C1 segment of cervical spinal cord (tissue), 14 donors: ENCODE measurements at places on chromosomes 7 and 10.

DNA sequence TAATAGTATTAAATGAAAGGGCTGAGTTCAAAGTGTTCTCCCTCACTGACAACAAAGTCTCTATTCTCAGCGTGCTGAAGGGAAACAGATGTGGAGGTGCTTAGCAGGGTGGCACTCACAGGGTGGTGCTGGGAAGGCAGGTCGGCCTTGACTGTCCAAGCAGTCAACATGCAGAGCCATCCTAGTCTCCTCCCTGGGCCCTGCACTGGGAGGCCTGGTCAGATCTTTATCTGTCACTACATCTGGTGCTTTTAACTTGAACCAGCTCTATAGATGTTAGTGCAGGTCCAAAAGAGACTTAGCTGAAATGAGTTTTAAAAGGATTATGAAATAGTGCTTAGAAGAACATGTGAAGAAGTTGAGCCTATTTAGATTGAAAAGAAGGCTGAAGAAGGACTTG, 82.1 kb downstream of the AVL9 start:
- no peak for DNase-seq

GRCh38 chr7:158289761-158290523, 297.7 kb downstream of the PTPRN2 start:
- DNase-seq: no peak

DNA sequence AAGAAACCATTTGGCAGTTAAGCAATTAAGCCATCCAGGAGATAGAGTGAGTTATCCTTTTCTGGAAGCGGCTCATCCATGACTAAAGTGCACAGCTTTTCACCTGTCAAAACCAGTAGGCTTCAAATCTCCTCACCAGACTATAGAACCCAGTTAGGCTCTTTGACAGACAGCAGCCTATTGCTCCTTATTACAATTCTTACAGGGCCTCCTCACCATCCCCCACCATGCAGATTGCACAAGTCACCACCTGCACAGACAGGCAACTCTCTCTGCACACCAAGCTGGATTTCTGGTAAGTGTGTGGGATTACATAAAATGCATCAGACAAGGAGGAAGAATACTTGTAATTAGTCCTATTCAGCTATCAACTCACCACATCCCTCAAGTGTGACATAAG, 301.6 kb downstream of the SNX13 start:
- no peak for DNase-seq

GRCh38 chr10:80172896-80173295, 32.4 kb downstream of the ANXA11 start:
- DNase-seq: no peak

DNA sequence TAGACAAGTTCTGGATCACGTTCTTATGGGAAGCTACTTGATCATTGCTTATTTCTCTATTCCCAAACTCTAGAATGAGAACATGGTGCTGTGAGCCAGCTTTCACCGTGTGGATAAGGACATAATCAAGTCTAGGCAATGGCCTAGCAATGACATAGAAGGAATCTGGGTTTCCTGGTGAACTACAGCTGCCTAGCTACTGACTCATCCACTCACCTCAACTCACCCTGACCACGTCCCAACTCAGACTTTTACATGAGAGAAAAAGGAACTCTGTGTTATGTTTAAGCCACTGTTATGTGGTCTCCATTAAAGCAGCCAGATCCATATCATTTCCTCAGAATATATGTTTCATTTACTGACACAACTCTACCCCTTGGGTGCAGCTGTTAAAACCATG, 18.8 kb upstream of the MET start:
- DNase-seq: no peak

GRCh38 chr7:14381306-14381705, 391.8 kb upstream of the ETV1 start:
- no peak for DNase-seq

DNA sequence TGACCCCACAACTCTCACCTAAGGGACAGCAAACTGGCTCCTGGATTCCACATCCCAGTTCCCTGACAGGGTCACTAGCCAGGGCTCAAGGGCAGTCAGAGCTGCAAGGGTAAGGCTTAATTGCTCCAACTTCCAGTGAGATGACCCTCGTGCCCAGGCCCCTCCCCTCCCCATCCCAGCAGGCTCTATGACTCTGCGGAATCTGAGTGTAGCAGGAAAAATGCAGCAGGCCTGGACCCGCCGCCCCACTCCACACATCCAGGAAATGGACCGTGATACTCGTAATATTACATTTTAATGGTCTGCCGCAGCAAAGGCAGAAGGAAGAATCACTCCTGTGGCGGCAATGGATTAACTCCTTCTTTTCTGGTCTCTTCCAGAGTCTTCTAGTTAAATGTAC, 91.7 kb upstream of the CHST15 start:
- DNase-seq: no peak

GRCh38 chr10:131820626-131821025, 80.2 kb upstream of the PPP2R2D start:
- no peak for DNase-seq

- no peak for DNase-seq
Observed at GRCh38 chr7:96649981-96650380, 59.7 kb downstream of the SEM1 start.

GRCh38 chr7:2541291-2542010, 13.9 kb downstream of the BRAT1 start:
- DNase-seq: no peak

DNA sequence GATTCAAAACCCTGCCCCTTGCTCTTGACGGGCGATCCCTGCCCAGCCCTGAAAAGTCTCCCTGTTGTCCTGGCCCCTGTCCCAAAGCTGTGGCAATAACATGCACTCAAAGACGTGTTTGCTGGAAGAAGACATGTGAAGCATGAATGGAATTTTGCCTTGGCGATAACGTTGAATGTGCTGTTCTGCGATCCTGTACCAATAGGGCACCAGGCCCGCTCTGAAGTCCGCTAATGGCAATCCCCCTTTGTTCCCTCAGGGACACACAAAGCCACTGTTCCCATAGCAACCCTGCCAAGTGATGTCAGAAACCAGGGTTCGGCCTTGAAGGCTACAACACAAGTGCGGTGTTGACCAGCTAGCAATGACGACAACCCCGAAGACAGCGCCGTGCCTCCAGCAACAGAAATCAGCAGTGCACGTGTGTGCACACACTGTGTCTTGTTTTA, 284.6 kb downstream of the KLF6 start:
- no peak for DNase-seq

- DNase-seq: no peak
Observed at GRCh38 chr7:1645476-1645875, 24.6 kb upstream of the ELFN1 start.

DNA sequence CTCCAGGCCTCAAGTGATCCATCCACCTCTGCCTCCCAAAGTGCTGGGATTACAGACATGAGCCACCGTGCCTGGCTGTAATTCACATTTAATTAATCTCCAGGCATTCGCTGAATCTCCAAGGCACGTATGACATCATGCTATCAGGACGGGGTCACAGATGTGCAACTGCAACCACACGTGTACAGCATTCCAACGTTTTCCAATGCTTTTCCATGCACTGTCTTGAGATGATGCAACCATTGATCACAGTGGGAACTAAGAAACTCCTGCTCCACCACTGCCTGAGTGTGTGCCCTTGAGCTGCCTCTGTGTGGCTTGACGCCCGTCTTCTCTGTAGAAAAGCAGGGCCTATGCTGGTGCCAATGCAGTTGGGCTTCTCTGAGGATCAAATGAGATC, 119.8 kb upstream of the LYZL2 start:
- no peak for DNase-seq

DNA sequence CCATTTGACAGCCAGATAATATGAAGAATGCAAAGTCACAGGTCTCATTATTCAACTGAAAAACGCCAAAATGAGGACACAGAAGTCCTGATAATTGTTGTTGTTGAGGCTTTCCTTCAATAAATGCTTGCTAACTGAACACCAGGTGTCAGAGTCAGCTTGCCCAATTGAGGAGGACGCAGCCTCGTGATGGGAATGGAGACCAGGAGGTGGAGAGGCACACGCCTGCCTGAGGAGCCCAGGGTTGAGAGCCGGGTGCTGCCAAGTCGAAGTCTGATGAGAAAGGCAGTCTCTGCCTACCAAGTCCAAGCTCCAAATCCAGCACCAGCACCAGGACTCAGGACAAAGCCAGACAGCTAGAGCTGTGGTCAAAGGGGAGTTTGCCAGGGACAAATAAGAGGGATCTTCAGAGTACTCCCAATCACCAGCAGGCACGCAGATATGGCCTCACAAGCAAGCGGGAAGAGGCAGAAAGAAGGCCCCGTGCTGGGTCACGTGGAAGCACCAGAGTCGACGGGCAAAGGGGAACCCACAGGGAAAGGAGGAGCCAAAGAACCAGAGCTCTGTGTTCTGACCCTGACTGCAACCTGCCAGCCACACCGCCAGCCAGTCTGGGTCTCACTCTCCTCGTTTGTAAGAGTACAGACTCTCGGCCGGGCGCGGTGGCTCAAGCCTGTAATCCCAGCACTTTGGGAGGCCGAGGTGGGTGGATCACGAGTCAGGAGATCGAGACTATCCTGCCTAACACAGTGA, 47.6 kb downstream of the VOPP1 start:
- DNase-seq: no peak

- DNase-seq: no peak
Observed at GRCh38 chr10:121942749-121943416, 15.1 kb upstream of the ATE1 start.

DNA sequence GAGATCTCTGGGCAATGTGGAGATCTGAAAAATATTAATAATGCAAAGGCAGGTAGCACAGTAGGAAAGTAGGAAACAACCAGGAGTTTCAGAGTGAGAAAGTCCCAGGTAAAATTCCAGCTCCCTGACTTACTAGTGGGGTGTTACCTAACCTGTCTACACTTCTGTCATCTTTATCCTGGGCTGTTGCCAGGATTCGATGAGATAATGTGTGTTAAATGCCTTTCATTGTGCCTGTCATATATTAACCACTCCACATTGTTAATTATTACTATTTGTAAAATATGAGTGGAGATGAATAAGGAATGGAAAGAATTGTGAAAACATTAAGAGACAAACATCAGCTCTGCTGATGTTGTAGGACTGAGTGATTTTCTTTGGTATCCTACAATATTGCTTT, 50.0 kb upstream of the FRMD4A start:
- DNase-seq: no peak

DNA sequence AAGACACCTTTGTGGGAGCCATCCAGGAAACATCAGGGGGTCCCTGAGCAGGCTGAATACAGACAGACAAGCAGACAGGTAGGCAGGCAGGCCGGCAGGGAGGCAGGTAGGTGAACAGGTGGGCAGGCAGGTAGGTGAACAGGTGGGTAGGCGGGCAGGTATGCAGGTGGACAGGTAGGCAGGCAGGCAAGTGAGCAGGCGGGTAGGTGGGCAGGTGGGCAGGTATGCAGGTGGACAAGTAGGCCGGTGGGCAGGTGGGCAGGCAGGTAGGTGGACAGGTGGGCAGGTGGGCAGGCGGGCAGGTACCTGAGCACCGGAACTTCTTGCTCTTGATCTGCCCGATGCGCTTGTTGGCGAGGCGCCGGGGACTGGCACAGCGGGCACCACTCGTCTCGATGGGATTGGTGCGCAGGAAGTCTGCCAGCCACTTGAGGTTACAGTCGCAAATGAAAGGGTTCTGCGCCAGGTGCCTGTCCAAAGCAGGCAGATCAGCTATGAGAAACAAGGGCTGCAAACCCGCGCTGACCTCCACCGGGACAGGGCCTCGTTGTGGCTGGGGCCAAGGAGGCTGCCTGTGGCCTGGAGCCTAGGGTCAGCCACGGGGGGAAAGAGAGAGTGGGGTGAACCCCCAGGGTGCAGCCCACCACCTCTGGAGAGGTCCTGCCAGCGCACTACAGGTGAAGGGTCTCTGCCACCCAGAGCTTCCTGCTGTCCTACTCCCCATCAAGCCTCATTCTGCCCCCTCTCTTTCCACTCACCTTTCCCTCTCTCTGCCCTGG, 136.9 kb downstream of the SLIT1 start:
- no peak for DNase-seq

- no peak for DNase-seq
Observed at GRCh38 chr7:142714375-142714774, 34.9 kb upstream of the PRSS1 start.

DNA sequence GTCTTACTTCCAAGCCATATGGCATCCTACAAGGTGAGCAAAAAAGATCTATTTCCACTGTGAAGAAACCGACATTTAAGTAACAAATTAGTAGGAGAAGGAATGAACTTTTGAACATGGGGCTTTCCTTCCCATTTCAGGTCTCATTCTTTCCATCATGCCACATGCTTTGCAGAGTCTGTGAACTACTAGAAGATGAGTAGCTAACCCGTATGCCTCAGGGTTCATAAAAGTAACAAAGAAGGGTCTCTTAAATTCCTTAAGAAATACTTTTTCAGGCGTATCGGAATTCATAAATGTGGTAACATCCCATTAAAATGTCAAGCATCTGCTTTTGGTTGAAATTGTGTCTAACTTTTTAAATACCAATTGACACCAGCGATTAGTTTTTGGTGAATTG, 81.3 kb upstream of the TNS3 start:
- DNase-seq: no peak

DNA sequence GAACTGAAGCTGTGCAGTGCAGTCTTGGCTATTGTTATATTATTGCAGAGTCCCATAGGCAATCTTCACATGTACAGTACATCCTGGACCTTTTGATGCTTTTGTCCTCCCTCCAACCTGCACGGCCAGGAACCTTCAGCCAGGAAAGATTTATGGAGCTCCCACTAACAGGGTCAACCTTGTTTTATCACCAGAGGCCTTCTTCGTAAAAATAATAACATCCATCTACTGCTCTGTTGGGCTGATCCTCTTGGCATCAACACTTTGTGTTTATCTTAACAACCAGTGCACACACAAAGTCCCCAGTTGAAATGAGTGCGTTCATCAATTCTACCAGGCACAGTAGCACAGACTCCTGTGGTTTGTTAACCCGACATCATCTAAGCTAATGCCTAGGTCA, 72.4 kb downstream of the AGMO start:
- DNase-seq: no peak

DNA sequence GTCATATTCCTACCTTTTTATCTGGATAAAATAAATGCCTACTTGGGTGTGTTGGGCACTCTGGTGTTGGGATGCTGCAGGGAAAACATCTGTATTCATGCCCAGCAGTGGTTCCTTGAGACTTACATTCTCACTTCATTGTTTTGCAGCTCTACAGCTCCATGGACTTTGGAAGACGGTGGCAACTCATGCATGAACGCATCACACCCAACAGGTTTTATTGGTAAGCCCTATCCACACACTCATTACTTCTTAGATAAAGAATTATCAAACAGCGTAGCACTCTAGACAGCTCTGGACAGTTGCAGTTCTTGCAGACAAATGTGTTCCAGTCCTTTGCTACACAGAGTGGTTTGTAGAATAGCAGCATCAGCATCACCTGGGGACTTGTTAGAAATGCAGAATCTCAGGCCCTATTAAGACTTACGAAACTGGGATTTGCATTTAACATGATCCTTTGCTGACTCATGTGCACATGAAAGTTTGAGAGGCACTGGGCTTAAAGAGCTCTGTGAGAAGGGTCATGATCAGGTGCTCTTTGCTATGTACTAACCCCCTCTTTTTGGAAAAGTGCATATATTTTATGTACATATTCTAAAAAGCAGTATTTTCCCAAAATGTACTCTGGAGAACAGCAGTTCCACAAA, 401.9 kb downstream of the SORCS3 start:
- DNase-seq: no peak

DNA sequence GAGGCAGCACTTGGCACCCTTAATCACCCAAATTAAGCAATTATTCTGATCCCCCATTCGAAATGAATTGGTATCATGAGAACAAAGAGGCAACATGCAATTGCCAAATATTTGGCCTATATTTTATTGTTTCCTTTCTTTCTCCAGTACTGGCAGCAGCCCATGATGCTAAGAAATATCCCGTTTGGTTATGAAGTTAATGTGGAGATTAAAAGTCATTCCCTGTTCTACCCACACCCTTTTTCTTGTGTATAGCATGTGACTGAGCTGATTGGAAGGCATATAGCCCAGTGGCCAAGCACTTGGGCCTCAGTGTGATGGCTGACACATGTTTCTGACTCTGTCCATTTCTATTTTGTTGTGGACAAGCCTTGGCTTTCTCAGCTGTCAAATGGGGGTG, 692.3 kb upstream of the GALNT17 start:
- DNase-seq: no peak
